Right lung (tissue), 10 donors: ENCODE measurements at places on chromosomes 13 and 19. TPM values are rescaled to one million over a fixed set of nuclear protein-coding genes. Genes with fewer than 3 reads are reported as not detected.
A peak's percentile ranks its signal among the peaks of the same experiment; 100 is the strongest.

- DNase-seq: no peak
Measured at GRCh38 chr19:9782338-9782737, 13.8 kb upstream of the ZNF846 start.

GRCh38 chr13:100818711-100819110 lies 144.1 kb upstream of the TMTC4 start:
- no peak for DNase-seq

DNA sequence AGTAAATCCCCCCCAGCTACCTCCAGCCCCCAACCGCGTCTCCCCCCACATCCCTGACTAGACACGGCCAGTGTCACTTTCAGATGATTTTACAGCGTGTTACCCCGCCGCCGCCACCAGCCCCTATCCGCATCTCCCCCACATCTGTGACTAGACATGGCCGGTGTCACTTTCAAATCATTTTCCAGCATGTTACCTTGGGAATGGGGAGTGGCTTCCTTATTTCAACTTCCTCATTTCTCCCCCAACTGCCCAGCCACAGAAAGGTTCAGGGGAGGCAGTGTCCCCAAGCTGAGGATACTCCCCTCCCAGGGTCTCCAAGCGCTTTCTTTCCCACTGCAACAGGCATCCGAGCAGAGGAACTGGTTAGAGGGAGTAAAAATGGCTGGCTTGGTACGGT lies 18.4 kb downstream of the ADGRL1 start:
- no peak for DNase-seq

DNA sequence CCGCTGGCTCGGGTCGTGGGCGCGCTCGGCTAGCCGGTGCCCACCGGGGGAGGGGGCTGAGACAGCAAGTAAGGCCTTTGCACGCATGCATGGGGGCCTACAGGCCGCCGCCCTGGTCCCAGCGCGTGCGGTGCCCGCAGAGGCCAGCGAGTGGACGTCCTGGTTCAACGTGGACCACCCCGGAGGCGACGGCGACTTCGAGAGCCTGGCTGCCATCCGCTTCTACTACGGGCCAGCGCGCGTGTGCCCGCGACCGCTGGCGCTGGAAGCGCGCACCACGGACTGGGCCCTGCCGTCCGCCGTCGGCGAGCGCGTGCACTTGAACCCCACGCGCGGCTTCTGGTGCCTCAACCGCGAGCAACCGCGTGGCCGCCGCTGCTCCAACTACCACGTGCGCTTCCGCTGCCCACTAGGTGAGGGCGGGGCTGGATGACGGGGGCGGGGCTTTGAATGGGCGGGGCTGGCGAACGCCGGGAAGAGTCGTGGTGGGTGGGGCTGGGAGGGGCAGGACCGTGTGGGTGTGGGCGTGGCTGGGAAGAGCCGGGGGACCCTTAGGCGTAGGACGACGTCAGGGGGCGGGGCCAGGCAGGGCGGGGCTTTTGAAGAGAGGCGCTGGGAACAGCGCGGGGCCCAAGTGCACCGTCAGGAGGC lies 2.1 kb downstream of the CILP2 start:
- DNase-seq: no peak

DNA sequence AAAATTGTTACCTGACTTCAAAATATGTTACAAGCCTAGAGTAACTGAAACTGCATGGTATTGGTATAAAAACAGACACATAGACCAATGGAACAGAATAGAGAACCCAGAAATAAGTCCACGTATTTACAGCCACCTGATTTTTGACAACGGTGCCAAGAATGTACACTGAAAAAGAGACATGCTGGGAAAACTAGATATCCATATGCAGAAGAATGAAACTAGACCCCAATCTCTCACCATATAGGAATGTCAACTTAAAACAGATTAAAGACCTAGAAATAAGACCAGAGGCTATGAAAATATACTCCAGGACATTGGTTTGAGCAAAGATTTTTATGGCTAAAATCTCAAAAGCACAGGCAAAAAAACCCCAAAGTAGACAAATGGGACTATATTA lies 76.5 kb downstream of the LATS2 start:
- DNase-seq: no peak

- no peak for DNase-seq
Measured at GRCh38 chr19:35115177-35115951, at the start of gene FXYD3. Gene FXYD3 (plus strand): TSS chr19:35115823. CDS start chr19:35119377, 3,554 bp downstream.

GRCh38 chr13:34731486-34731885 lies 210.6 kb upstream of the NBEA start:
- no peak for DNase-seq

GRCh38 chr19:10861103-10861651 lies 10.2 kb upstream of the CARM1 start:
- DNase-seq: no peak

- DNase-seq: peak; percentile 62
Measured at GRCh38 chr13:33261387-33262061, 24.0 kb downstream of the STARD13 start.

DNA sequence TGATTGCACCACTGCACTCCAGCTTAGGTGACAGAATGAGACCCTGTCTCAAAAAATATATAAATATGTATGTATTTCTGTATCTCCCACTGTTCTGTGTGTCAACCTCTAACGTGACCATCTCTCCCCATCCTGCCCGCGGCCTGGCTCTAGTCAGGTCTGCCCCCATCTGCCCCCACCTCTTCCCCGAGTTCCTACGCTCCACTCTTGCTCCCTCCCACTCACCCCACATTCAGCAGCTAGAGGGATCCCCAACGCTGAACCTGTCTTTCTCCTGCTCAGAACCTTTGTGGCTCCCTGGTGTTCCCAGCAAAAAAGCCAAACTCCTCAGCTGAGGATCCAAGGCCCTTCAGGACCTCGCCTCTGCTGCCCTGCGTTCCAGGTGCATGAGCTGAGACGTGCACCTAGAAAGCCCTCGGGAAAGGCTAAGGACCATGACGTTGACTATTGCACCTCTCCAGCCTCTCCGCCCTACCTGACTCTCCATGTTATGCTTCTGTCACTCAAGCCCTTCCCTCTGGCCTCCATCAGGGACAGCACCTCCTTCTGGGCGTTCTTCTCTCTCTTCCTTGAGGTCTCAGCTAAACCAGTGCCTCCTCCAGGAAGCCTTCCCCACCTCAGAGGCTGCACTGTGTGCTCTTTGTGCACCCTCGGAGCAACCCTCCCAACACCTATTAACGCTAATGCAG lies 18.1 kb downstream of the AKT2 start:
- no peak for DNase-seq

GRCh38 chr13:46612267-46612666 lies 59.3 kb downstream of the LRCH1 start:
- DNase-seq: no peak

DNA sequence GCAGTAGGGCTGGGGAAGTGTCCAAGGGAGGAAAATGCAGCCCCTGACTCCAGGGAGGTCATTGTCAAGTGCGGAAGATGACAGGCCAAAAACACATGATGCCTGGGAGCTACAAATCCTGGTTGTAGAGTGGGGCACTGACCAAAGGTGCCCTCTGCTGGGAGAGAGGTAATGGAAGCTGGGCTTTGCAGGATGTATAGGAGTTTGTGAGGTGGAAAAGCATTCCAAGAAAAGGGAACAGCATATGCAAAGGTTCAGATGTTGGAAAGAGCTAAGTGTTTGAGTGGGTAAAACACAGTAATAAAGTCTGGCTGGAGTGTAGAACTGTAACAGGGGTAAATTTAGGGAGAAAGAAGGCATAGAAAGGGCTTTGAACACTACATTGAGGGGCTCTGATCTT lies 46.9 kb upstream of the PTPRS start:
- DNase-seq: no peak

GRCh38 chr19:29890392-29890791 lies 51.6 kb upstream of the URI1 start:
- DNase-seq: no peak

GRCh38 chr13:93899981-93900380 lies 579.5 kb downstream of the DCT start:
- no peak for DNase-seq

DNA sequence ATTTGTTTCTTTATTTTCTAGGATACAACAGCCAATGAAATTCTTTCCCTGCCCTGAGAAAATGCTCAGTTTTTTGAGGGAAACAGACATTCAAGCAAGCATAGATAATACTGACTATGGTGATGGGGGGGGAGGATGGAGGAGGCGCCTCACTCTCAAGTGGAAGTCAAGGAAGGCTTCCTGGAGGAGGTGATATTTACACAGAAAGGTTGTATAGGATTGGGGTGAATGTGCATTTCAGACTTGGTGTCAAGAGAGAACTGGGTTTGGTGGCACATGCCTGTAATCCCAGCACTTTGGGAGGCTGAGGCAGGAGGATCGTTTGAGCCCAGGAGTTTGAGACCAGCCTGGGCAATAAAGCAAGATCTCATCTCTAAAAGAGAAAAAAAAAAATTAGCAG lies 12.2 kb upstream of the ADGRE1 start:
- DNase-seq: no peak

DNA sequence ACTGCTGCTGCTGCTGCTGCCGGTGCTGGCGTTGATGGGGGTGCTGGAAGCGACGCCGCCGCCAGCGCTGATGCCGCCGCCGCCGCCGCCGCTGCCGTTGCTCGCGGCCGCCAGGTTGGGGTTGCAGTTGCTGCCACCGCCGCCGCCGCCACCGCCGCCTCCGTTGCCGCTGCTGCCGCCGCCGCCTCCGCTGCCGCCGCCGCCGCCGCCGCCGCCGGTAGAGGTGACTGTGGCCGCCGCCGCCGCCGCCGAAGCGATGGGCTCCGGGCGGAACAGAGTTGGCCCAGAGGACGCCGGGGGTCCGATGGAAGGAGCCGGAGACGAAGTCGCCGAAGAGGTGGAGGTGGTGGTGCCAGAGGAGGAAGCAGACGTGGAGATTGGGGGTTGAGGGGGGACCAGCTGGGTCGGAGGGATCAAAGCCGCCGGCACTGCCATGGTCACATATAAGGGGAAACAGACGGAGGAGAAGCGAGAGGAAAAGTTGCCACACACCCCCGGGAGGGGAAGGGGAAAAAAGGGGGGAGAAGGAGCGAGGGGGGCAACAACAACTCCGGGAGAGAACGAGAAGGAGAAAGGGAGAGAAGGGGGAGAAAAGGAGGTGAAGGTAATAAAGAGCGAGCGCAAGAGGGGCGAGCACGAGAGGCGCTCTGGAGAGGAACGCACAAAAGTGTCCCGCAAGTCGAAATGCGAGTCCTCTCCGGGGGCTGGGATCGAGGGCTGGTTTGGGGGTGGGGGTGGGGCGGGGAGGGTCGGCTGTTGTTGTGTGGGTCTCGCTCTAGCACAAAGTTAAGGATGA lies 471 bp downstream of the DACH1 start:
- DNase-seq: peak; percentile 51

GRCh38 chr13:44436589-44437337 lies 63.1 kb downstream of the SERP2 start:
- DNase-seq: peak; percentile 95

DNA sequence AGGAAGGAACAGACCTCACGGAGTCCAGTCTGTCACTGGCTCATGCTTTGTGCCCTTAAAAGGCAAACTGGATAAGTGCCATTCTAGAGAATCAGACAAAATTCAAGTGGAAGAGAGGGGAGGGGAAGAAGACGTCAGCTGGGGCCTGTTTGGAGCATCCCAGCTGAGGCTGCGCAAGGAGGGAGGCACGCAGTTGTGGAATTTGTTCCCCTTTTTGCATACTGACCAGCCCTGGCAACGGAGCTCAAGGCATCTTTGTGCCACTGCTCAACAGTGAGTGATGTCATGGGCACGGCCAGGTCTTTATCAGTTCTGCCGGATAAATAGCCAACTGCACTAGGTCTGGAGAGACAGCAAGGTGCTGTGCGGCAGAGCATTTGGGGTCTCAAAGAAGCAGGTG lies at the start of gene GPR42:
Gene GPR42, plus strand, starts transcription at position 347 of the 400 bp plus-strand sequence. CDS start 292 bp downstream, outside the sequence.
- no peak for DNase-seq

GRCh38 chr19:44875666-44876451 lies 15.2 kb upstream of the TOMM40 start:
- DNase-seq: no peak

- DNase-seq: no peak
Measured at GRCh38 chr13:26538363-26539317, 18.8 kb upstream of the WASF3 start.

DNA sequence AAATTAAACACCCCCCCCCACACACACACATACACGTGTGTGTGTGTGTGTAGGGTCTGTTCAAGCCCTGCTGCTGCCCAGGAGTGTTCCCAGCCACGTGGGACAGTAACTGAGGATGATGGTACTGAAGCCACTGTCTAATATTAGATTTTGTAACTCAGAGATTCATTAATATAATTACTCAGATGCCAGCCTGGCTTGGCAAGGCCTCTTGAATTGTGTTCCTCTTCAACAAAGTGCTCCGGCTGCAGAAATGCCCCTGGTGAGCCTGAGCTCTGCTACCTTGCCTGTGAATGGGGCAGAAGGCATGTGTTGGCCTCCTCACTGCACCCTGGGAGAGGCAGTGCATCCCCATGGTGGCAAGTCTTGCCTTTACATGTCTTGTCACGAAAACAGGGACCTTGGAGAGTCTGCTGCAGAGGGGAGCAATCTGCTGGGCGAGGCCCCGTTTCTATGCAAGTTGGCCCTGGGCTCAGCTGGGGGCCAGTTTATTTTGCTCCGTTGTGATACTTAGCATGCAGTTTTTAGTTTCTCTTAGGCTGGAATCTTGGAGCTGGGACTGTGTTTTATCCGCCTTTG lies 44.0 kb downstream of the NFIX start:
- DNase-seq: no peak

- DNase-seq: no peak
Measured at GRCh38 chr19:33282036-33282671, 20.2 kb downstream of the CEBPA start.

GRCh38 chr13:81773263-81773662 lies 1432.3 kb upstream of the SPRY2 start:
- DNase-seq: no peak

- DNase-seq: no peak
Measured at GRCh38 chr19:6039566-6040225, 61.8 kb upstream of the RANBP3 start.

DNA sequence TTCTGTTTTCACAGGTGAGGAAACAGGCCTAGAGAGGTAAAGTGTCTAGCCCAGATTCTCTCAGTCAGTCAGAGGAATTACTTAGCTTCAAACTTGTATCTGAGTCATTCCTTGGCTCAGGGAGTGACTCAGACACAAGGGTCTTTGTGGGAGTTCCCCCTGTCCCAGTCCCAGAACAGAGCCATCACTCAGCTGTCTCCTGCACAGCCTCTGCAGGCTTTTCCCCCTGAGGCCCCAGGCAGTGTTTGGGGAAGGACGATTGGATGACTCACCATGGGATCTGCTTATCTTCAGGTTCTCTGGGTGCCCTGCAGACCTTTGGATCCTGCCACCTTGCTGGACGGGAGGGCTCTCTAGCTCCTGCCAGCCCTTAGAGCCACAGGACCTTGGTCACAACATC lies 13.2 kb downstream of the ZNF793 start:
- no peak for DNase-seq

GRCh38 chr19:15115080-15115479 lies 7.9 kb downstream of the SYDE1 start:
- peak; percentile 70 for DNase-seq

Gene FCER2
- 0.50 TPM for polyA plus RNA-seq

Gene SMG9
- 49.8 TPM for polyA plus RNA-seq

Gene CEACAM20
- polyA plus RNA-seq: not detected

Gene MTUS2
- 0.45 TPM for polyA plus RNA-seq

Gene KLK8
- not detected for polyA plus RNA-seq

Gene ALOX5AP
- 3.5 TPM for polyA plus RNA-seq

Gene CD209
- 3.3 TPM for polyA plus RNA-seq

Gene TNFSF11
- 0.19 TPM for polyA plus RNA-seq

Gene TEKTIP1
- 4.2 TPM for polyA plus RNA-seq

Gene FCHO1
- polyA plus RNA-seq: 1.2 TPM

Gene THSD8
- 5.6 TPM for polyA plus RNA-seq

Gene ZNF559
- polyA plus RNA-seq: 87.0 TPM

Gene DCT
- polyA plus RNA-seq: 0.36 TPM
